ENCODE measurements at places on chromosomes 2 and 18.

DNA sequence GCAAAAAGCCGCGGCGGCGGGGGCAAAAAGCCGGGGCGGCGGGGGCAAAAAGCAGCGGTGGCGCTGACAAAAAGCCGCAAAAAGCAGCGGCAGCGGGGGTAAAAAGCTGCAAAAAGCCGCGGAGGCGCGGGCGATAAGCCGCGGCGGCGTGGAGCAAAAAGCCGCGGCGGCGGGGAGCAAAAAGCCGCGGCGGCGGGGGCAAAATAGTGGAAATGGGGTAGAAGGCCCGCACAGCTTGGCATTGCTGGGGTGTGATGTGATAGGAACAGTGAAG is 450.1 kb downstream of the ANKRD30B start:
- no peak for DNase-seq

DNA sequence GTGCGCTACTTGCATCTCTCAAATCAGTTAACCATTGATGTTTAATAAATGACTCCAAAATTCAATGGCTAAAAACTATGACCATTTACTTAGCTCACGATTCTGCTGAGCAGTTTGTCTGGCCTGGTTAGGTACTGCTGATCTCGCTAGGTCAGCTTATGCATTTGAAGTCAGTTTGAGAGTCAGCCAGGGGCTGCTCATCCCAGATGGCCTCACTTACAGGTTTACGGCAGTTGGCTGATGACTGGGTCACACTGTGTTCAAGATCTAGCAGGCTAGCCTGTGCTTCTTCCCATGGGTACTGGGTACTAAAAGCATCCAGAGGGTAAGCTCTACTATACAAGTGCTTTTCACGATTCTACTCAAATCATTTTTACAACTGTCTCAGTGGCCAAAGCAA is 122.1 kb downstream of the DLGAP1 start:
- DNase-seq: no peak

DNA sequence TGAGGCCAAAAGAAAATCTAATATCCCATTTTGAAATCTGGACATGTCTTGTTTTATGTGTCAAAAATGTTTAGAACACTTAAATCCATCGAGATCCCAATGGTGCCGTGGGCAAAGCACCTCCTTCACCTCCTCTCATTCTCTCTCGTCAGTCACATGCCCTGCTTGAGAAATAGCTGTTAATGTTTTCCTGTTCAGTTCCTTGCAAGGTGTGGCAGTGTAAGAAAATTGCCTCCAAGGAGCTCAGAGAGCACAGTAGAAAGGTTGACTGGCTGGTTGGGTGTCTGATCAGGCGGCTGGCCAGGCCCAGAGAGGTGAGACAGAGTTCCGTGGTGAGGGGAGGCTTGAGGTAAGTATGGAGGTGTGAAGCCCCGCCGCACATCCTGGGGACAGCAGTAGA is 210.2 kb downstream of the TSN start:
- no peak for DNase-seq

GRCh38 chr18:39561126-39561525 is 1995.5 kb upstream of the CELF4 start:
- no peak for DNase-seq

GRCh38 chr2:228657807-228658402 is 476.4 kb upstream of the SPHKAP start:
- peak; percentile 74 for DNase-seq

DNA sequence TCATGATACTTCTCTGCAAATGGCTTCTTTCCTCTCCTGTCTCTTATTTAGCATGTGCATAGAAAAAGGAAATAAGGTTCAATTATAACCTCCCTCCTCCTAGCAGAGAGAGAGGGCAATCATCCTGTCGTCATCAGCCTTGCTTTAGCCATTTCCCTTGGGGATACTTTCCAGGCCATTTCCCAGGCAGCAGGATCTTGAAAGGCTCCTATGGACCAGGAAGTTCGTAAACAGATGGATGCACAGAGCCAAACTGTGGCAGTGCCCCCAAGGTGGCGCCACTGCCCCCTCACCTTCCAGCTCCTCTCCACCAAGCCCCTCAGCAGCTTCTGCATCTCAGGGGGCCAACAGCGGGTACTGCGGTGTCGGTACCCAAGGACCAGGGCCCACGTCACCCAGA is 157.4 kb downstream of the DTNA start:
- DNase-seq: peak; percentile 32

DNA sequence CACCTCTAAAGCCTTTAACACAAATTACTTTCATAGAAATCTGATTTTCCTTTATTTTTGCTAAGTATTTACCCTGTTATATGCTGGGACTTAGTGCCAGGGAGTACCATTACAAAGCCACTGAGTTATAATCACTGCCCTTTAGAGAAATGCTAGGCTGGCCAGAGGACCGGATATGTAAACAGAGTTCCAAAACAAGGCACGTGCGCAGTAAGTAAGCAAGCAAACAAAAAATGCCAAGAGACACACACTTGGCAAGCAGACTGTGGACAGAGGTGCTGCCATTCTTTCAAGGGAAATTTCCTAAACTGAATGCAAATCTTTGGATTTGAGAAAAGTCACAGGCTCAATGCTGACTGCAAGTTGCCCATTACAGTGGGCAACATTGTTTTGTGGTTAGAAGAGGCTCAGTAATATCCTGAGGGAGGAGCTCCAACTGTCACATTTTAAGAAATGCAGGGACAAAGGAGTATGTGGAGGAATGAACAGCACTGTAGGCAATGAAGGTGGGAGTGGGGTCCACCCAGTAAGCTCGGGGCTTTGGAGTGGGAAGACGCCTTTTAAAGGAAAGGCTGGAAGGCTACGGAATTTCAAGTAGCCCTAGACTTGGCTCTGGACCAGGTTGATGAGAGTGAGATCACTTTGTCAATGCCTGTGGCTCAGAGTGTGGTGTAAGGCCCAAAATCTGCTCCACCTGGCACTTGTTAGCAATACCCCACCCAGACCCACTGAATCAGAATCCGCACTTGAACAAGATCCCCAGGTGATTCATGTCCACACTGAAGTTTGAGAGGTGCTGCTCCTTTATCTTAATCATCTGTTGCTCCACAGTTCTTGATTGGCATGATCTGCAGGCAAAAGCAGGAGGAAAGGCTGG is 2.1 kb upstream of the PARD6G start:
- peak; percentile 3 for DNase-seq

DNA sequence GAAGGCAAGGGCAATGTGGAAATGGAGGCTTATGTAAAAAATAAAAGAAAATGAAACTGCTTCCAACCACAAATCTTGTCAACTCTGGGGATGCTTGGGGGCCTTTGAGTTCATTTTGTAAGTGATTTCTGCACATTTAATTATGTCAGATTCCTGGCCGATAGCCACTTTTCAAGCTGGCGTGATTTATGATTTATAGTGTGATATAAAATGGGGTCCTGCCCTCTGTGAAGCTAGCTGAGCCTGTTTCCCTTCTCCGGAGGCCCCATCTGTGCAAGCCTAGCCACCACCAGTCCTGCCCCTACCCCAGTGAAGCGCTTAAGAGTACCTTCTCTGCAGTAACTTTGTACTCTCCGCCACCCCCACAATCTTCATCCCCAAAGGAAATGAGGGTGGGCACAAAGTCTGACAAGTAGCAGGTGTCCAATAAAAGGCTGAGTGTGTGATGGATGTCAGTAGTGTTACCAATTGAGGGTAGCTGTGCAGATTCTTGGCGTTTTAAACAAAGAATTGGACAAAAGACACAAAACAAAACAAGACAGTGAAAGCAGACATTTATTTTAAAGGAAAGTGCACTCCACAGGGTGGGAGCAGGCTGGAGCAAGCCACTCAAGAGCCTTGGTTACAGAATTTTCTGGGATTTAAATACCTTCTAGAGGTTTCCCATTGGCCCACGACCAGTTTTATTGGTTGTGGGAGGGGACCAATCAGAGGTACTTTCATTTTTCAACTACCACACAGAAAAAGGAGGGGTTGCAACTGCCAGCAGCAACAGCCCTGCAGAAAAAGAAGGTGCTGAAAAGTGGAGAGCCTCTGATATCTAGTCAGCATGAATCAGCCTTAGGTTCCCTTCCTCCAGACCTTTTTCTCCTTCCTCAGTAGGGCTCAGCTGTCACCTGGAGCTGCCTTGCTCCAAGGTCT is 39.0 kb upstream of the SIX3 start:
- no peak for DNase-seq

GRCh38 chr2:205946226-205946625 is 139.7 kb downstream of the INO80D start:
- no peak for DNase-seq

DNA sequence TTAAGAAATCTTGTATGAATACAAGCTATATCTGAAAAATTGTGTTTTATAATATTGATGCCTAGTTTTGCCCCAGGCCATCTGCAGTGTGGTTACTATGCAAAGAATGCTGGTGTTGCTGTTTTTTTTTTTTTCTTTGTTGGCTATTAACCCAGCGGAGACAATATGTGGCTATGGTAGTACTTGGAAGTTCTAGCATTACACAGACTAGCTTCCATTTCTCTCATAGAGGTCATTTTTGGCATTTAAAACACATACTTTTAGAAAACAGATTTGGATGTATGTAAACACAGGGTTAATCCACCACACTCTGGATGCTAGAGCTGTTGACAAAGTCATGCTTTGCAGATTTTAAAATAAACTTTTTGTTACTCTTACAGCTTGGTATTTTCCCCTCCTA is 209.8 kb downstream of the NEDD4L start:
- no peak for DNase-seq

DNA sequence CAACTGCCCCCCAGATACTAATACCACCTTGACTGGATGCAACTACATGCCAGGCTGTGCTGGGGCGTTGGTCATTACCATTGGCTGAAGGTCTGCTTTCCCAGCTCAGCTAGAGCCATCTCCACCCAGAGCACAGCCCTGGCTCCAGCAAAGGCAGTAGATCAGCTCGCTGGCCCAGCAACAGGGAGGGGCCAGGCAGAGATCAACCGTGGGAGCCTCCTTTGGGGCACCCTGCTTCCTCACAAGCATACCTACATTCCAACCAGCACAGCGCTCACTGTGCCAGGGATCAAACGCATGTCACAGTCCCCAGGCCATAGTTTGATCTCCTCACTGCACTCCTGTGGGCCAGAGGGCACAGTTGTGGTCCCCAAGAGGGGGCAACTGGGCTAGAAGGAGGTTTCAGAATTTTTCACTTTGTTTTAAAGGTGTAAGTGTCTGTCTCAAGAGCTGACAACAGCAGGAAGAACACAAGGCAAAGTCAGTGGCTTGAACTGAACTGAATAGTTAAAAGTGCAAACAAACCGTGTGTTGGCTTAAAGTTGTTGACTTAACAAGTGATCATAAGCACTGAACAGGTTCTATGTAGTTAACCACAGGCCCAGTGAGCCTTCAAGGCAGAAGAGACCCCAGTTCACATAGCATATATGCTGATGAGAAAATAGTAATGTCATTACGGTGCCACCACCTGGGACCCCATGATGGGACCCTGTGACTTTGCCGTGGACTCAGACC is 70.1 kb upstream of the BZW1 start:
- DNase-seq: peak; percentile 39

DNA sequence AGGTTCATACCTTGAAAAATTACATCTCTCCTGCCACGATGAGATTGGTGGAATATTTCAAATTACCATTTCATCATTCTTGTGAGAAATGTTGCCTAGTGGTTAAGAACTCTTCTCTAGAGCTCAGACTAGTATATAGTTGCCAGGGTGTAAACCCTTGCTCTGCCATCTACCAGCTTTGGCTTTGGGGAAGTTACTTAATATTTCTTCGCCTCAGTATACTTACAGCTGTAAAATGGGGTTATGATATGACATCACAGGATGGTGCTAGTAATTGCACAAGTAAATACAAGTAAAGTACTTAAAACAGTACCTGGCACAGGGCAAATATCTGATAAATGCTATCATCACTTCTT is 1.5 kb downstream of the SPOPL start:
- no peak for DNase-seq

DNA sequence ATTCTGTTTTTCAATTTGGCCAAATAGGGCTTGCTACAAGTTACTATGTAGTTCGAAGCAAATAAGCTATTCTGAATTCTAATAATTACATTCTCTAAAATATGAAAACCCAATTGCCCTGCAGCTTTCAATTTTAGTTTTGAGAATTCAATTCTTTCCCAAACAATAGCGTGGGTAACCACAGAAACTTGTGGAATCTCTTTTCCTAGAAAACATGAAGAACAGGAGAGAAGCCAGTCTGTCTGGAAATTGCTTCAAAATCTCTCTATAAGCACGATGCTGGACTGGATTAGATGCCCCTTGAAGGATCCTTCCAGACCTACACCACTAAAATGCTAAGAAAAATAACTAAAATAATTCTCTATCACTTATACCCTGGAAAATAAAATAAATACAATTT is 115.0 kb downstream of the THADA start:
- peak; percentile 54 for DNase-seq

DNA sequence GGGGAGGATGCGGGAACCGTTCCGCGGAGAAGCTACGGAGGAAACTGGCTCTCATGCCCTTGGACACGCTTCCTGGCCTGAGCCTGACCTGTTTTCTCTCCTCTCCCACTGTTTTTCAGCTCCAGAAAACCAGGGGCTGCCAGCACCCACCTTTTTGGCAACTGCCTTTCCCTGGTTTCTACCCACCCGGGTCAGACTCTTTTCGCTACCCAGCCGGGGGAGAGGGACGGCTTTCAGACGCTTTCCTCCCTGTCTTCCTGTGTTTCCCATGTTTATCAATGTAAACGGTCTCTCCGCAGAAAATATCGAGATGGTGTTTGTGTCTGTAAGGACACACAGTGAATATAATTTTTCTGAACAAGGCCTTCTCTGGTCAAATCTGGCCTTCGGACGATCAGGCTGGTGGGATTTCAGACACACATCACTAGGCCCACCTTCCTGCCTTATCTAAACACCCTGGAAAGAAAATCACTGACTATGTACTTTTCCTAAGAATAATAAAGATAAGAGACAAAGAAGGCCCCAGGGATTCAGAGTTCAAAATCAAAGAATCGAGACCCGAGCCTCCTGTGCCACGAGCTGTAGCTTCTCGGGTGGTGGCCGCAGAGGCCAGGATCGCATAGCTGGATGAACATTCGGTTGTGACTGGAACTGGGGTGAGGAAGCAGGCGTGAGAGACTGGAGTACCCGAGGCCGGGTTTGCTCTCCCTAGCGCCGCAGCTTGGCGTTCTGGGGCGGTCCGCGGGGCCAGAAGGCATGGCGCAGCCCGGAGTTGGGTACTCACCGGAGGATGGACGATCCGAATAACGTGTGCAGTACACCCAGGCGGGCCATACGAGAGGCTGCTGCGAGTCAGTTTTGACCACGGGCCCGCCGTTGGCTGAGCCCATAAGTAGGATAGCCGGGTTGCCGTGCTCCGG is 1.7 kb downstream of the EN1 start:
- DNase-seq: no peak

DNA sequence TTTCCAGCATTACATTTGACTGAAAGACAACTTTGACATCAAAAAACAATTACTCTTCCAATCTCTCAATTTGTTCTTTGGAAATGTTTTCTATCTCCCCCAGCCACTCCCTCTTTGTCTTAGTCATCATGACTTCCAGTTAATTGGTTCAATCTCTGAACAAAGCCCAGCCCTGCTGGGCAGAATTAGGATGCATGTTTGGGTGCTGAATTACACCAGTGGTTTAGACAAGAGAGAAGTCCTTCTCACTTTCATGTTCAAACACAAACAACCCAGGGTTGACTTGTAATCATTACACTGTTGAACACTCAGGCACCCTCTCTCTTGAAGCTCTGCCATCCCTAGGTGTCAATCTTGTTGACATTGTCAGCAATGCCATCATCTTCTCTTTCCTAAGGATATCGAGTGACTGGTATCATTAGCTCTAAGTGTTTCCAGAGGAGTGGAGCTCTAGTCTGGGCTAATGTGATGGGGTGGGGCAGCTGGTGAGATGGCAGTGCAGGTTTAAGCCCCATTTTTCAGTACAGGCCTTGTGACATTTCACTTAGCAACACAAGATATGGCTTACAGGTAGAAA is 90.8 kb upstream of the MEIS1 start:
- DNase-seq: no peak

GRCh38 chr2:173436088-173436487 is 81.4 kb downstream of the CDCA7 start:
- DNase-seq: no peak
